ENCODE measurements at places on chromosomes 5 and 9.
A peak's percentile ranks its signal among the peaks of the same experiment; 100 is the strongest.

- DNase-seq = peak; percentile 76
Observed at GRCh38 chr5:34486160-34486848, 169.8 kb upstream of the RAI14 start.

DNA sequence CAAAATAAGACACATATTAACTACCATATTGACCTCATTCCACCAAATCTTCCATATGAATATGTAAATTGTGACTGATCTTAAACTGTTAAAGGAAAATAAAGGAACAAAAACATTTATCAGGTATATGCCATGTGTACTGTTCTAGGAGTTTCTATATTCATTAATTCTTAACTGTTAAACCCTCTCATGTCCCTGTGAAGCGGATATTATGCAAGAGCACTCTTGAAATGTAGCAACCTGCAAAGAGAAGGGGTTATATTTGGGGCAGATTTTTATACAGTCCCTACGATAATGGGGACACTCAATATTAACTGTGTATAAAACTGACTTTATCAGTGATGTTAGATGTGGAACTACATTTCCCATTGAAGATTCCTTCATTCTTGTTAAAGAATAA is 184.9 kb upstream of the OR13F1 start:
- no peak for DNase-seq

- DNase-seq = no peak
Observed at GRCh38 chr9:135047521-135047920, 39.9 kb upstream of the OLFM1 start.

DNA sequence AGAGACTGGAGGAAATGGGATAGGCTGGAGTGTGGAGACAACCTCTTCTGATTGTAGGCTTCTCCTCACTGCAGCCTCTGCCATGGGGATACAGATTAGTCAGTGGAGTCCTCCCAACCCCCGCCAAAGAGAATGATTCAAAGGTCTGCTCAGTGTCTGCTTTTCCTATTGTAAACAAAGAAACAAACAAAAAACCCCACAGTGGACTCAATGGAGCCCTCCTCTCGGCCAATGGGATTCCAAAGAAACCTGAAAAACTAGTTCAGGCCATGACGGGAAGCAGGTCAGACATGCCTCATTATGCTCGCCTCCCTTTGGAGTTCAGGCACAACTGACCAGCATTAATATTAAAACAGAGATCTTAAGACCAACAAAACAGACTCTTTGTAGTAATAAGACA is 85.8 kb downstream of the SEC61B start:
- DNase-seq = no peak

DNA sequence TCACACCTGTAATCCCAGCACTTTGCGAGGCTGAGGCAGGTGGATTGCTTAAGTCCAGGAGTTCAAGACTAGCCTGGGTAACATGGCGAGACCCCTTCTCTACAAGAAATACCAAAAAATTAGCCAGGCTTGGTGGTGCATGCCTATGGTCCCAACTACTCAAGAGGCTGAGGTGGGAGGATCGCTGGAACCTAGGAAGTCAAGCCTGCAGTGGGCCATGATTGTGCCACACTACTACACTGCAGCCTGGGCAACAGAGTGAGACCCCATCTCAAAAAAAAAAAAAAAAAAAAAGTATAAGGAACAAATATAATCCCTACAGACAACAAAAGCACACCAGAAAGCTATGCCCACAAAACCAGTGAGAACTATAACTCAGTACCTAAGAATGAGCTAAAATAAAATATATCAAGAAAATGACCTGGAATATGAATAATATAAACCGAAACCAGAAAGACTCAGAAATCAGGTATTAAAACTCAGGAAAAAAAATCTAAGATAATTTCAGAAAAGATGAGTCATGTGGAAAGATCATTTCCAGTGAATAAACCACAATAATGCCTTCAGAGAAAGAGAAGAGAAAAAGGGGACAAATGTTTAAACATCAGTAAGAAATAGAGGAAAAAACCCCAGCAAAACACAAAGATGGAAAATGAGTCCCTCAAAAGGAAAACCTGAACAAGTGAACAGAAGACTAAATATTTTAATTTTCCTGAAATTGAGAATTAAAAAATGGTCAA is 57.4 kb downstream of the GOLPH3 start:
- no peak for DNase-seq

Data from KBM-7 (cell line).